AG04450 (cell line): ENCODE measurements at places on chromosomes 7 and 10. TPM values are rescaled to one million over a fixed set of nuclear protein-coding genes. Genes with fewer than 3 reads are reported as not detected.

NAT16 gene
- 0.02 and 0.05 TPM in 2 replicates for polyA plus RNA-seq

ZNF25 gene
- polyA plus RNA-seq, result 8.2 and 10.9 TPM in 2 replicates

OLAH gene
- 0.12 TPM in 1 of 2 replicates, not detected in the other for polyA plus RNA-seq

DDX50 gene
- 40.9 and 60.8 TPM in 2 replicates for polyA plus RNA-seq
